Stimulated activated CD4-positive, alpha-beta T cell treated with anti-CD3 and anti-CD28 coated beads, TNF-alpha, amount 100 ng/mL, for 48 hours (primary cell): ENCODE measurements at places on chromosomes 7 and 10.

GRCh38 chr7:102811942-102812678 is 63.3 kb downstream of the FAM185A start:
- DNase-seq: no peak

DNA sequence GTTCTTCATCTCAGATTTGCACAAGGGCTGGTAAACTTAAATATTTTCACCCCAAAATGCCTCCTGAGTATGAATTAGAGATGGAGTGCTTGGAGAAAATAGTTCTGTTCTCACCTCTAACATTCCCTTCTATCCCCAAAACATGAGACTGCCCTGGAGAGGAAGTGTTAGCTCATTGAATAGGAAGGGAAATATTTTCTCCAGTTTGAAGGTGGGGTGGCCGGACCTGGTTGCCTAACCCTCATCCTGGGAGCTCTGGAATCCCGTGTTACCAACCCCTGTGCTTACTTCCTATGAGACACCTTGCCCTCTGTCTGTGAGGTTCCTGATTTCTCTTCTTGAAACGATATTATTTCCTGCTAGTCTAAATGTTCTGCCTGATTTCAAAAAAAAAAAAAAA is 779 bp downstream of the IFIT2 start:
- no peak for DNase-seq

- no peak for DNase-seq
Observed at GRCh38 chr10:5731559-5731958, 46.9 kb downstream of the TASOR2 start.

DNA sequence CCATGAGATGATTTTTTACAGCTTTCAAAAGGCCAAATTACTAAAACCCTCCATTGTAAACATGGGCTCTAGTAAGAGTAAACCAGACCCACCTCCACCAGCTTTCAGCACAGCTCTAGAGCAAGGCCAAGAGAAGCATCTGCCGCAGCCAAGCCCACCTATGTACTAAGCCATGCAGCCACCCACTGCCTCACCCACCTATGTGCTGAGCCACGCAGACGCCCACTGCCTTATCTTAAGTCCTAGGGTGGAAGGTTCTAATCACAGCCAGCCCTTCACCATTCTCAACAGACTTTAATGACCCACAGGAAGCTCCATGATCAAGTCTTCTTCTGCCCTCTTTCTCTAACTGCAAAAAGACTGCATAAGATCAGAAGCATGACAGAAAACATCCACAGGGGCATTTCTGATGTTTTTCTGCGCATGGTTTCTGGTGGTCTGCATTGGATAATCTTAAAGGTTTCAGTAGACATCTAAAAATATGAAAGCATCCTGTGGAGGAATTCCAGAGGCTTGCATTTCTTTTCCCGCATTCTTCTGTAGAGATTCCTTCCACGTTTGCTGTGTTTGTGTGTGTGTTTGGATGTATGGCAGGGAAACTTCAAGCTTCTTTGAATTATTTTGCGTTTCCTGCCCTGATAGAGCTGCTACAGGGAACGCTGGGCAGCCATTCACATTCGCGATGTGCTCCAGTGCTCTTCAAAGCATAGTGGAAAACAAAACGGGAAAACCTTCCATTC is 286.1 kb upstream of the KLF6 start:
- DNase-seq: no peak

GRCh38 chr7:37784015-37784414 is 64.4 kb upstream of the NME8 start:
- DNase-seq: no peak

DNA sequence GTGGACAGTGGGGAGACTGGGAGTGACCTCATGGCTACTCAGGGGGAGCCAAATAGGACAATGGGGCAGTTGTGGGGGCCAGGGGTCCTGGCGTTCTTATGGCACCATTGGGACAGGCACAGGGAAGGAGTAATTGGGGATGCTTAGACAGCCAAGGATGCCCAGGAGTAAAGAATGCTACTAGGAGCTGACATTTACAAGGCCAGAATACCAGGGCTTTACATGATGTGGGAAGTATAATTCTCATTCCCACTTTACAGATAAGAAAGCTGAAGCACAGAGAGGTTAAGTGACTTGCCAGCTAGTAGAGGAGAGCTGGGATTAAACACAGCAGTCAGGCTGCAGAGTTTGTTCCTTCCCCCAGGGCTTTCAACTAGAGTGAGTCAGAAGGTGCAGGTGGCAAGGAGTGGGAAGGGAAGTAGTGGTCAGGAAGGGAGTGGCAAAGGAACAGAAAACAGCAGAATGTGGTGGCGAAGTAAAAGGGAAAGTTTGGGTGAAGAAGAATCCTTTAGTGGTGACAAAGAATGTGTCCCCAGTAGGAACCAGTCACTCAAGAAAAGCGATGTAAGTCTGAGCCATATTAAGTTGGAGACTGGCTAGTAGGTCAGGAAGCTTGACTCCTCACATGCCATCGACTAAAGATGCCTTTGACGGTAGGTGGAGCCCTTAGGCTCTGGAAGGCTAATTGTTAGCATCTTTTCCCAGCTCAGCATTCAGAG is 32.8 kb downstream of the CPVL start:
- no peak for DNase-seq

DNA sequence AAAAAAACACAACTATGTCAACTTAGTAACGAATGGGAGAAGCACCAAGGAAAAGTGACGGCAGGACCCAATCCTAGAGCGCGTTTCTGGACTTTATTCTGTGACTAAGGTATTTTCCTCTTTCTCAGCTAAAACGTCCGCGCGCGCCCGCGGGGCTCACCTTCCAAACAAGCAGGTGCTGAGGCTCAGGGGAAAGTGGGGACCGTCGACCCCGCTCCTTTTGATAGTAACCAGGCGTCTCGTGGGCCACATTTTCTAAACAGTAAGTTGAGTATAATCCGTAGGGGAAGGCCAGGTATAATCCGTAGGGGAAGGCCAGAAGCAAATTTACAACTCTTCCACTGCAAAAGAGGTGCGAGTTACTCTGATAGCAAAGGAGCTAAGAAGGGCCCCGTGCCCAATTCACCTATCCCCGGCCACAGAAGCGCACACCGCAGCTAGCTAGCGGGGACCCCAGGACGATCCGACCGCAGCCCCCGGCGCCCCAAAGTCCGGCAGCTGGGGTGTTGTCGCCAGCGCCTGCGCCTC is 743 bp downstream of the MKI67 start:
- DNase-seq: no peak

DNA sequence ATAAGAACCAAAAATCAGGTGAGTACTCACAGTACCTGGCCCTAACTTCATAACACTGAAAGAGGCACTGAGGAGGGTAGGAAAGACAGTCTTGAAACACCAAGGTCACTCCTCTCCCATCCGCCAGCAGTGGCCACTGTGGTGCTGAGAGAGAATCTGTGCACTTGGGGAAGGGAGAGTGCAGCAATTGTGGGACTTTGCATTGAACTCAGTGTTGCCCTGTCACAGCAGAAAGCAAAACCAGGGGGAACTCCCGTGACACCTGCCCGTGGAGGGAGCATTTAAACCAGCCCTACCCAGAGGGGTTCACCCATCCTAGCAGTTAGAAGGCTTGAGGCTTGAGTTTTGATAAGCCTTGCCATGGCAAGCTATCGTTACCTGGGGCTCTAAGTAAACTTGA is 35.2 kb upstream of the MAP3K8 start:
- no peak for DNase-seq

DNA sequence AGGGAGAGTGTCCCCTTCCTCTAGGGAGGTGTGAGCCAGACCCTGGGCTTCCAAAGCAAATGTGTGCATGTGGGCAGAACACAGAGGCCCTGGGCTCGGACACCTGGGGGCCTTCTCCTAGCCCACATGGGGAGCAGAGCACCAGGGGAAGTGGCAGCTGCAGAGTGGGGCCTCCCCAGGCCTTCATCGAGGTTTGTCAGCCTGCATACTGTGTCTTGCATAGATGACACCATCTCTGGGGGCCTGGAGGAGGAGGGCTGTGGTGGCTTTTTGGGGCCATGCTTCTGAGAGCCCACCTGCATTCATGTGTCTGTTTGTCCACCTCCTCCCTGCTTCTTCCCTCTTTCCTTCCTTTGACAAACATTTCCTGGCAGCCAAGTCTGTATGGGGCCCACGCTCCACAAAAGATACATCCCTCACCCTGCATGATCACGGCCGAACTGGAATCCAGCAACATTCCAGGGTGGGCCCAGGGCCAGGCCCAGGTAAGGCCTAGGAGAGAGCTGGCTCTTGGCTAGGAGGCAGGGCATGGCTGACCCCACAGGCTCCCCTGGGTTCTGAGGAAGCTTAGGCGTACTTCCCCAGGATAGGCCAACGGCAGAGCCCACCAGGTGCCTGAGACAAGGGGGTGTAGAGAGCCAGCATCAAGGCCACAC is 79.2 kb downstream of the ZMIZ1 start:
- DNase-seq: no peak

GRCh38 chr10:58023341-58024073 is 244.2 kb downstream of the IPMK start:
- no peak for DNase-seq

GRCh38 chr10:74177140-74177677 is 26.2 kb downstream of the ADK start:
- peak; percentile 20 for DNase-seq

DNA sequence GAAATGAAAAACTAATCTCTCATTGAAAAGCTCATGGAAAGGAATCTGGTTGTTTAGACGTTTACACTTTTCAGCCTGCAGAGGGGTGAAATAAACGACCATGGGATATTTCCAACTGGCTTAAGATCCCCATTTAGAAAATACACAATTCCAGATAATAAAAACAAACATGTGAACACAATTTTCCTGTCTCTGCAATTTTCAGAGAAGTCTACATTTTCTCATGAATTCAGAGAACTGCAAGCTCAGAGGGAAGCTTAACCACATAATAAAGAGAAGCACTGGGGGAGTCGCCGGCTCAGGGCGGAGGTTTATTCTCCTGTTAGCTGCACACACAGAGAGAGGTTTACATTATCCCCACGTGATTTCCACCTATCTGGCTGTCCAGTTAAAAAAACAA is 215.2 kb downstream of the FANK1 start:
- DNase-seq: no peak

DNA sequence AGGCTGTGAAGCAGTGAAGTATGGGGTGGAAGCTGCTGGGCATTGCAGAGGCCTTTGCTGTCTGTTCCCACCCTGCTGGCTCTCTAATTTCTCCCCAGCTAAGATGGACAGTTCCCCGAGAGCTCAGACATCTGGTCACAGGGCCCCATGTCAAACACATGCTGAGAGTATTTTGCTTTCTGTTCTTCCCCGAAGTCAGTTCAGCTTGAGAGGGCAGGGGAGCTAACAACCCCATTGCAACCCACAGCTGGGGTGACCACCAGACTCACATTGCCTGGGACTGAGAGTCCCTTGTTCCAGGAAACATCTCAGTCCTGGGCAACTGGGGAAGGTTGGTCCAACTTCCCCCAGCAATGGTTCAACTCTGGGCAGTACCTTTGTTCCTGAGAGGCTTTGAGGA is 52.8 kb downstream of the ABCA13 start:
- DNase-seq: no peak

- no peak for DNase-seq
Observed at GRCh38 chr7:16046041-16046440, 359.6 kb upstream of the MEOX2 start.

DNA sequence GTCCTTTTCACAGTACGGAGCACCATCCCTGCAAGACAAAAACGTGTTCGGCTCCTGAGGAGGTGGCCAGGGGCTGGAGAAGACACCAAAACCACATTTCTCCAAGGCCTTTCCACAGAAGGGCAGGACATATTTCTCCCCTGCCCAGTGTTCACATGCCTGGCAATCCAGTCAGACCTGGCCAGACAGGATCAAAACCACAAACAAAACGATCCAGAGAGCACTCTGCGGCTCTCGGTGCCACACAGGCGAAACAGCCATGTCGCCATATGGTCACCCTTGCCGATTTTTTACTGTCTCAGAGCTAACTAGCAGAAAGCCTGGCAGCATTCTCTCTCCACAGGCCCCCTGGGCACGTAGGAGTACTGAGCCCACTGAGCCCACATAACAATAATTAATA is 113.0 kb downstream of the ABLIM1 start:
- DNase-seq: no peak

- no peak for DNase-seq
Observed at GRCh38 chr7:40583667-40584444, 449.1 kb downstream of the SUGCT start.

- no peak for DNase-seq
Observed at GRCh38 chr10:70668454-70668970, 3.8 kb upstream of the ADAMTS14 start.

- DNase-seq: no peak
Observed at GRCh38 chr10:63700631-63701156, 179.5 kb downstream of the REEP3 start.

DNA sequence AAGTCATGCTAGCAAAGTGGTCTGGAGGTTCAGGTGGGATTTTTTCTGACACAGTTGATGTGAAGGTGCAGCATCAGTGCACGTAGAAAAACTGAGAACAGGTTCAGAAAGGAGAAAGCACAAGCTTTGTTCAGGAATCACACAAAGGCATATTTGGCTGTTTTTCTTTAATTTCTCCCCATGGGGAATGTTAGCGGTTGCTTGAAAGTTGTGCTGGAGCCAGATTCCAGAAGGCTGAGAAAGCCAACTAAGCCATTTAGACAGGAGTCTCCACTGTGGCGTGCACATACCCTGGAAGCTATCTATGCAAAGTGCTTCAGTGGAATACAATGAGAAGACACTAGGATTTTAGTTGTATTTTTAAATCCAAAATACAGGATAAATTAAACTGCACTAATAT is 201.4 kb downstream of the PCLO start:
- DNase-seq: no peak

- DNase-seq: no peak
Observed at GRCh38 chr10:21069278-21069677, 172.2 kb upstream of the NEBL start.

DNA sequence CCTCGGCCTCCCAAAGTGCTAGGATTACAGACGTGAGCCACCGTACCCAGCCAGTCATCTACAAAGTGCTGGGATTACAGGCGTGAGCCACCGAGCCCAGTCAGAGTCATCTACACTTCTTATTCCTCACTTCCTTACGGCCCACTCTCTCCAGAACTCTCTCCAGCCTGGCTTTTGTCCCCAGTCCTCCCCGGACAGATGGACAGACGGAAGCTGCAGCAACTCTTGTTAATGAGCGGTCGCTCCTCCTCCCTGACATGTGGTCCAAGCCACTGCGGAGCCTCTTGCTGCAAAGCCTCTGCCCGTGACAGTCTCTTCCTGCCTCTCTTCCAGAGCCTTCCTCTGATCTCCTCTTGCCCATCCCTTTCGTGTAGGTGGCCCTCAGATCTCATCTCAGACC is 45.9 kb downstream of the TMEM270 start:
- DNase-seq: no peak

DNA sequence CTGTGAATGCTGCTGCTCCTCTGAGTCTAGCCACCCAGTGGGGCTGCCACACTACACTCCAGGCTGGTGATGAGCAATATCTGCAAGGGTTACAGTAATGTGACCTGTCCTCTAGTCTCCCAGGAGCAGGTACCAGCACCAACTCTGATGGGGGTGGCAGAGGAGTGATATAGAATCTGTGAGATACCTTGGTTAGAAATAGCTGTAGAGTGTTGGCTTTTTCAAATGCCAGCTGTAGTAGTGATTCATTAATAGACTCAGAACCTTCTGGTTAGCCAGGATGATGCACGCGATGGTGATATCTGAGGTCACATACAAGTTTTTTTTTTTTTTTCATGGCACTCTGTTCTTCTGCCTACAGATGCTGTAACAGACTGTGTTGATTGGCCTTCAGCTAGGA is 757.1 kb downstream of the INHBA start:
- DNase-seq: no peak
